Stimulated activated CD4-positive, alpha-beta T cell treated with anti-CD3 and anti-CD28 coated beads, Interleukin-1b, Interleukin-23, amount 100 ng/mL, for 1 hour (primary cell): ENCODE measurements at places on chromosomes 1 and 21.
A peak's percentile ranks its signal among the peaks of the same experiment; 100 is the strongest.

GRCh38 chr1:12472798-12473551 lies 145.0 kb downstream of the DHRS3 start:
- peak; percentile 27 for DNase-seq

- no peak for DNase-seq
These were observed 876 bp downstream of the RAB29 start for GRCh38 chr1:205774198-205775014.

GRCh38 chr1:51313961-51314777 lies 16.2 kb downstream of the TTC39A start:
- DNase-seq, result no peak

DNA sequence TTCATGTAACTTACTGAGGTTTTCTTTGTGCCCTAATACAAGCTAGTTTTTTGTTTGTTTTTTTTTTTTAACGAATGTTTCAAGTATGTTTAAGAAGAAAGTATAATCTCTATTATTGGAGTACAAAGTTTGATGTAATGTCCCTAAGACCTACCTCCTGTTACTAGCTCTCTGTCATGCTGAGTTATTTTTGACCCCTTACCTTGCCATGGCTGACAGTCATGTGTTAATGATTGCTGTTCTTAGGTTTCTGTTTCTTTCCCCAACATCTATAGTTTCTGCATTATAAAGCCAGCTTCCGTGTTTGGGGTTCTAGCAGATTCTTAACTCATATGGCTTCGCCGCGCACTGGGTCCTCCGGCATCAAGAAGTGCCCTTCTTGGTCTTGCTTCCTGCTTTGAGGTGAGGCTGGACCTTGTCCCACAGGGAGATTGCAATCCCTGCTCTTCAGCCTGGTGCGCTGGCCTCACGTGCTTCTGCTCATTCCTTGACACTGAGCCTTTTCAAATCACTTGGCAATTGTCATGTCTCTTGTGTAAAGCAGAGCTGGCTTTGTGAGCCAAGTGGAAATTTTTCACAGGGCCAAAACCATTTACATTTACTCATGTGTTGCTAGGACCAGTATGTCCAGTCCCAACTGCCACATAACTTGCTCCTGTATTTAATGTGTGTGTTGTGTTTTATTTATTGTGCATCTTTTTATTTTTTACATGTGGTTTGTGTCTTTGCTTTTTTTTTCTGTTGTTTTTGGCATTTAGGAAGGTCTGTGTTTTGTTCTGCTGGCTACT lies 135.0 kb upstream of the COL6A1 start:
- no peak for DNase-seq

- no peak for DNase-seq
These were observed 34.3 kb upstream of the HMCN1 start for GRCh38 chr1:185699874-185700273.

DNA sequence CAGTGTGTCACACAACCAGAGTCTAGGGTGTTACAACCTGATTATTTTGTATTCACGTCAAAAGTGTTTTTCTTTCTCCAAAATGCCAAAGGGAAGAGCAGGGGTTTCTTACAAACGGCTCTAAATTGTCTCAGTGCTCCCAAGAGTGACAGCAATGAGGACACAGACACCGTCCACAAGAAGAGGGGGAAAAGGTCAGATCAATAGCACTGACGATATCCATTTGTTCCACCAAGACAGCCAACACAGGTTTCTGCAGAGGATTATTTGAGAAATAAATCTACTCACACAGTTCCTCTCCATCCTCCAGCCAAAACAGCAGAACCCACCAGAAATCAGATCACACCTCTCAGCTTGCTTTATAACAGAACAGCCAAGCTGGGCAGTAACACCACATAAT lies 193.9 kb downstream of the SEC16B start:
- no peak for DNase-seq

- DNase-seq, result no peak
These were observed 28.2 kb downstream of the ATP8B2 start for GRCh38 chr1:154353460-154353904.

DNA sequence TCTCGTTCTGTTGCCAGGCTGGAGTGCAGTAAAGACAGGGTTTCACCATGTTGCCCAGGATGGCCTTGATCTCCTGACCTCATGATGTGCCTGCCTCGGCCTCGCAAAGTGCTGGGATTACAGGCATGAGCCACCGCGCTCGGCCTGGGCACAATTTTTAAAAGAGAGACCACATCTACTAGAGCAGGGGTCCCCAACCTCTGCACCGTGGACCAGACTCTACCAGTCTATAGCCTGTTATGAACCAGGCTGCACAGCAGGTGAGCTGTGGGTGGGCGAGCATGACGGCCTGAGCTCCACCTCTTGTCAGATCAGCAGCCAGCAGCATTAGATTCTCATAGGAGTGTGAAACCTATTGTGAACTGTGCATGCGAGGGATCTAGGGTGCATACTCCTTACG lies 20.8 kb downstream of the TNNT2 start:
- DNase-seq, result no peak

DNA sequence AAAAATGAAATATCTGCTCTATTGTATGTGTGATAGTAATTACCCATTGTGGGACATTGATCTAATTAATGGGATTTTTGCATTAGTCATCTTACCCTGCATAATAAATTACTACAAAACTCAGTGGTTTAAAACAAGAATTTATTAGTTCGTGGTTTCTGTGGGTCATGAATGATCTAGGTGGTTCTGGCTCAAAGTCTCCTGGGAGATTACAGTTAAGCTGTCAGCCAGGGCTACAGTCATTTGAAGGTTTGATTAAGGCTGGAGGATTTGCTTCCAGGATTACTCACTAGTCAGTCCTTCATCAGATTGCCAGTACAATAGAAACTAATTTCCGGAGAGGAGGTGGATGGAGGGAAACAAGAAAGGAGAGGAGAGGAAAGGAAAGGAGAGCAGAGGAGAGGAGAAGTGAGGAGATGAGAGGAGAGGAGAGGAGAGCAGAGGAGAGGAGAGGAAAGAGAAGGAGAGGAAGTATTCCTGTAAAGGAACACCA lies 60.4 kb upstream of the TNFSF4 start:
- no peak for DNase-seq

GRCh38 chr1:54215523-54215922 lies 15.6 kb downstream of the MRPL37 start:
- DNase-seq, result no peak

- no peak for DNase-seq
These were observed 94.0 kb downstream of the DMRTB1 start for GRCh38 chr1:53552981-53553733.

DNA sequence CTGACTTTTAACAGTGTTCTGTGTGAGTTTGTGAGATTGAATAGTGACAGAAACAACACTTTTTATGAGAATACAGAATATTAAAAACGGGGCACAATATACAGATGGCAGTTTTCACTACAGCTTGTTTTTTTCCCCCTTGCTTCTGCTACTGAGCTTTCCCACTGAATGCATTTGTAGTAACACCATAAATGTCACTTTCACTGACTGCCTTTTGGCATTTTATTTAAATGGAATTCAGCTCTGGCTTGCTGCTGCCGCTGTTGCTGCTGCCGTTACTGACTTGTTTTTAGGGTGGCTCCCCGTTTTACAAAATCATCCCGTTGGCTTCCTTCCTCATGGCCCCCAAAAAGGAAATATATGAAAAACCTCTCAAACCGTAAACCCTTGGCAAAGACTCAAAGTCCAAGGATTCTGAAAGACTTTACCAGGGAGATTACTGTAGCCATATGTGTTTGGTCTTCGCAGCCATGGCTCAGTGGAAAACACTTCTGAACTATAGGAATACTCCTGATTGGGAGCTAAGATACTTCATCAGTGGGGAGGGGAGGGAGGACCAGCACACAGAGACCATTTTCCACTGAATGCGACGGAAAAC lies 151.0 kb downstream of the NUF2 start:
- DNase-seq, result no peak

DNA sequence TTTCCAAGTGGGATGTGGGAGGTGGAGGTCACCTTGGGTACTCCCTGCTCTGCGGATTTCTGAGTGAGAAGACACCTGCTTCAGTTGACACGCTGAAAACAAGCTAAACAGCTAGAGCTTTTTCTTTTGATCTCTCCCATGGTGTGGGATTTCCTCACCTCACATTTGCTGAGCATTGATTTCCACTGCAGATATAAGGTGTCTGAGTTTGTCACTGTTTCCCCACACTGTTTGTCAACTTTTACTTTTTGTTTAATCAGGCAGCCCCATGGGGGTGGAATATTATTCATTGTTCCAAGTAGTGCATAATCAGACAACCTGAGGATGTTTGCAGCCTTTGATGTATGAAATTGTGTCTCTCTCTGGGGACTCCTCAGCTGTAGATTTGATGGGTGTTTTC lies 49.5 kb downstream of the FASLG start:
- no peak for DNase-seq

GRCh38 chr1:179058487-179059483 lies 23.1 kb upstream of the TOR3A start:
- no peak for DNase-seq

GRCh38 chr1:52334906-52335528 lies 31.0 kb downstream of the CC2D1B start:
- DNase-seq, result no peak

GRCh38 chr1:247324204-247324787 lies 7.4 kb downstream of the ZNF496 start:
- no peak for DNase-seq

GRCh38 chr1:25729790-25730644 lies 70.0 kb upstream of the SELENON start:
- DNase-seq, result no peak

DNA sequence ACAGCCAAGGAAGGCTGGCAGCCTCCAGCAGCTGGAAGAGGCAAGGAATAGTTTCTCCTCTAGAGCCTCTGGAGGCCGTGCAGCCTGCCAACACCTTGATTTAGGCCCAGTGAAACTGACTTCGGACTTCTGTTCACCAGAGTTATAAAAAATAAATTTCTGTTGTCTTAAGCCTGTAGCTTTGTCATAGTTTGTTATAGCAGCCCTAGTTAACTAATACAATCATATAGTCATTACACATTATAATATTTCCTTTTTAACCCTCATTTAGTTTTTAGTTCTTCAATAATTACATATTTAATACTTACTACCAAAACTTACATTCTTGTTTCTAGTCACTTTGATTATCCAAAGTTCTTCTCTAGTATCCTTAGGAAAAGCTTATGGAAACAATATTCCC lies 20.3 kb downstream of the NOS1AP start:
- no peak for DNase-seq

GRCh38 chr1:17907999-17908398 lies 152.9 kb downstream of the ACTL8 start:
- no peak for DNase-seq

DNA sequence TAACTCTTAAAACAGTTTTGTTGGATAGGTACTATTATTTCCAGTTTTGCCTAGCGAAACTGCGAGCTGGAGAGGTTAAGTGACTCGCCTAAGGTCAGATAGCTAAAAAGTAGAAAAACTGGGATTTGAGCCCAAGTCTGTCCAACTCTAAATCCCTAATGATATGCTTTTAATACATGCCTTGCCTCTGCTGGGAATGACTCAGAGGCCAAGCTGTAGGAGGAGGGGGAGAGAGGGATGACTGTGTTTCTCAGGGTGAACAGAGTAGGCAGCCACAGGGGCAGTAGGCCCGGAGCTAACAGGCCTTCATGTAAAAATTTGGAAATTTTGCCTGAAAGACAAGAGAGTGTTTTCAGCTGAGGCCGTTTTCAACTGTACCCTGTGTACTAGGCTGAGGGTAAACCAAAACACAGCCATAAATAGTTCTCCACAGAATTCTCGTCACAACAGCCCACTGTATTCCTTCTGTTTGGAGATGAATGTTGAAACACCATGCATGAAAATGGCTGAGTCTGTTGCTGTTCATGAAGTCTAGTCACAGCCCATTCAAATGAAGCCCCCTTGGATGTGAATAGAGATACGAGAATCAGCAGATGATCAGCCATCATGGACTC lies 107.5 kb upstream of the HOOK1 start:
- no peak for DNase-seq

DNA sequence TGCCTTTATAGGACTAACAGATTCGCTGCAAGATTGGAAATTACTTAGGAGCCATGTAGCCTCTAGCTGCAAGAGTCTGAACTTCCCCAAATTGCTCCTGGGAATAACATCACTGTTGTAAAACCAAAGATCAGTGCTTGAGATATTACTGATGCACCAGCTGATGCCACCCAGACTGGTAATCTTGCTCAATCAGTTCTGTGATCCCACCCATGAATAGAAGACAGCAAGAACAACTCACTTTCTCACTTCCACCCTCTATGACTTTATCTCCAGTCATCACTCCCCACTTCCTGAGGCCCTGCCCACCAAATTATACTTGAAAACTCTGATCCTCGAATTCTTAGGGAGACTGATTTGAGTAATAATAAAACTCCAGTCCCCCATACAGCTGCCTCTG lies 1011.1 kb downstream of the PLA2G4A start:
- DNase-seq, result no peak

DNA sequence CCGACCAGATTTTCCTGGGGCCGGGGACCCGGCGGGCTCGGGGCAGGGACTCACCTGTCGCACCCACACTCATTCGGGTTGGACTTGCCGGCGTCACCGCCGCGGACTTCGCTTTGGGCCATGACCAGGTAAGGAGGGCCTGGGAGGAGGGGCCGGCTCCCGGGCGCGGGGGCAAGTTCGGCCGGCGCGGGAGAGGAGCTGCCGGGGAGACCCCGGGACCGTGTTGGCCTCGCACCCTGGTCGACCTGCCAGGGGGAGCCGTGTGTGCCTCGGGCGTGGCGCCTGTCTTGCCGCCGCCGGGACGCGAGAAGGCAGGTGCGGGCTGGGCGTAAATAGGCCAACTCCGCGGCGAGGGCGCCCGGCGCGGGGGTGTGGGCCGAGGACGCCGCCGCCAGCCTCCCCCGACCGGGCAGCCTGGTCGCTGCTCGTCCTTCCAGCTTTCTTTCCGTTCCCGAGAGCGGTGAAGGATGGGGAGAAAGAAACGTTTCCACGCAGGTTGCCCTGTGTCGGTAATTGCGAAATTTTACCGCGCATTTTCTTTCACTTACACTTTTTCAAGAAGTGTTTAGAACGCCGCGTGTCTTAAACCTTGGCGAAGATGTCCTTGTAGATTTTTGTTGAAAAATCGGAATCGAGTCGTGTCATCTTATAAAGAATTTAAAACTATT lies 558 bp downstream of the USP1 start:
- no peak for DNase-seq
